ENCODE measurements at places on chromosomes 7 and 10.
A peak's percentile ranks its signal among the peaks of the same experiment; 100 is the strongest.

DNA sequence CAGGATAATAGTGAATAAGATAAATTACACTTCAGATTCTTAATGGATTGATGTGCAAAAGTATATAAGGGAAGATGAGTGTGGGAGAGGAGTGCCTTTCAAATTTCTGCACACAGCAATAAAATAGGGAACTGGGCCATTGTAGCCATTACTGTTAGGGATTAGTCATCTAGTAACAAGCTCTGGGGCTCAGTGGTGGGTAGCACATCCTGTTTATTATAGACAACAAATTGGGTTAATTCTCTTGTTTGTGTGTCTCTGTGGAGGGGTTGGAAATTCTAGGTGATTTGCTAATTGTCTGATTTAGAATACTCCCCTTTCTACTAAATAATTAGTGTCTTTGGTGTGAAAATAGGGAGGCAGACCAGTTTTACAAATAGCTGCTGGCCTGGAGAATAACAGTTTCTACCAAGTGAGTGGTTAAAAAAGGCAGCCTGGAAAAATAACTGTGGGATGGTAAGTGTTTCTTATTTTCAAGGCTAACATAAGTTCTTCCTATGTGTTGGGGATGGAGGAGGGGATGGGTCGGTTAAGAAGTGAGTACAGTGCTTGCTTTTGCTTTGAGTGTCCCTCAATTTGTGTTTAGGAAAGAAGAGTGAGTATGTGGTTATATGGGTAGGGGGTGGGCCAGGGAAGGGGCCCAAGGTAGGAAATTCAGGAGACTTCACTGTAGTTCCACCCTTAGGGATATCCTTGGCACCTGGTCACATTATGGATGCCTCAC lies 43.3 kb upstream of the TMEM248 start:
- peak; percentile 17 for DNase-seq

- peak; percentile 4 for DNase-seq
These were observed 338.7 kb upstream of the LRRTM3 start for GRCh38 chr10:66586897-66587679.

GRCh38 chr10:62820586-62820985 lies 4.4 kb upstream of the EGR2 start:
- DNase-seq, result no peak

DNA sequence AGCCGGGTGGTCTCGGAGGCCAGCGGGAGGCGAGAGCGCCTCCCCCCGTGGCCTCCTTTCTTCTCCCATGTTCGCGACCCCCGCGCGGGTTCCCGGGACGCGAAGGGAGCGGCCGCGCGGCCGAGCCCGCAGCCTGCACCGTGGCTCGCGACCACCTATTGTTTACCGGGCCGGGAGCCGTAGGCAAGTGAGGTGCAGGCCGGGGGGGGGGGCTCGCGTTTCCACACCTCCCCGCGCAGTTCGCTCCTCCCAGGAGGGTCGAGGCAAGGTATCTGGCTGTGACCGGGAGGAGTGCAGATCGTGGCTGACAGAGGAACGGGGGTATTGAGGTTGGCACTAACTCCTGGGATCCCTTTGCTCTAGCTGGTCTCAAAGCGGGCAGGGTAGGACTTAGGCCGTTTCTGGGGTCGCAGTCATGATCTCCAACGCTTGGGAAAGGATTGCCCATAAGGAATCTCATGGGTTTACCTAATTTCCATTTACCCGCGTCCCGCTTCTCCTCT lies 734 bp downstream of the PTPN12 start:
- peak; percentile 47 for DNase-seq

GRCh38 chr7:50665403-50666123 lies 100.4 kb upstream of the DDC start:
- peak; percentile 47 for DNase-seq

DNA sequence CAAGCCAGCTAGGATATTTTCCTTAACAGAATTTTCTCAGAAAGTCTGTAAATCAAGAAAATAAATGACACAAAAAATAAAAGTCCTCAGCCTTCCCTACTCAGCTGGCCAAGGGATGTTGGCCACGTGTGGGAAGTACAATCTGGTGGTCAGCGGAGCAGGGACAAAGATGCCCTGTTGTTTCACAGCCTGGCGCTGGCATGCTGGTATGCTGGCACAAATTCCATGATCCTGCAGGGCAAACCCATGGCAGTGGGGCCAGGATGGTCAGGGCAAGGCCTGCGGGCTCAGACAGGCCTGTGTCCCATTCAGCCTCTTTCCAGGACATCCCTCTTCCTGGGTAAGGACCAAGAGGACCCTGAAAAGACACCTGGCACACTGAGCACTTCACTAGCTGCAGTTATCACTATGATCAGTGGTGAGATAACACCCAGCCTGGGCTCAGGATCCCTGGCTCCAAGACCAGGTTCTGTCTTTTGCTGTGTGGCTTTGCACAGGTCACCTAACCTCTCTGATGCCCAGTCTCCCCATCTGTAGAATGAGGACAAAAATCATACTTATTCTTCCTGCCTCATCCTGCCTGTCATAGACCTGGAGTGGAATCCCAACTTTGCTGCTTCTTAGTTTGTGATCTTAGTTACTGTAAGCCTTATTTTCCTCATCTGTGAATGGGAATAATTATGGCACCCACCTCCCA lies 10.8 kb upstream of the HSPA12A start:
- no peak for DNase-seq

DNA sequence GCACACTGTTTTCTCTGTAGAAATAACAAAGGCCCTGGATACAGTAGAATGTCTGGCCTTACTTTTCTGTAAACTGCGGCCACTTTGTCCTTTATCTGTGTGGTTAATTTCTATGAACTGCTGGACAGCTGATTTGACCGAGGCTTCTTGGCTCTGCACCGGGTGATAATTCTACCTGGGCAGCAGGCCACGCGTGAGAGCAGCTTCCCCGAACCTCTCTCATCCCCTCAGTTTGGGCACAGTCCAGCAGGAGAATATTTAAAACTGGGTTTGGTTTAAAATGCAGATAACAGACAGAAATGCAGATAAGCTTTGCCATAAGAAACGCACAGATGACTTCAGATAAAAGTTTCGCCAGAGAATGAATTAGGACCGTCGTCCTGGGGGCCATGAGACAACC lies 81.0 kb downstream of the CELF2 start:
- no peak for DNase-seq

DNA sequence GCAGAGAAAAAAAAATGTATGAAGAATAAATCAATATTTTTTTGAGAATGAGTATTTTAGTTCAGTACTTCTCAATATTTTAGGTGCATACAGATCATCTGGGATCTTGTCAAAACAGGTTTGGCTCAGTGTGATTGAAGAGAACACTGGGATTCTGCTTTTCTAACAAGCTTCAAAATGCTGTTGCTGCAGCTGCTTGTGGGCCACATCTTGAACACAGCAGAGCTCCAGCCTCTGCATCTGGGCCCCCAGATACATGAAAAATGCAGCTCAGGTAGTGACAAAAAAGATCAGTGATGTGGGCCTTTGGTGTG lies 1177.1 kb upstream of the C7orf33 start:
- DNase-seq, result no peak

Measured in astrocyte of the spinal cord (primary cell).